AG04449 (cell line): ENCODE measurements at places on chromosomes 12 and 14.

DNA sequence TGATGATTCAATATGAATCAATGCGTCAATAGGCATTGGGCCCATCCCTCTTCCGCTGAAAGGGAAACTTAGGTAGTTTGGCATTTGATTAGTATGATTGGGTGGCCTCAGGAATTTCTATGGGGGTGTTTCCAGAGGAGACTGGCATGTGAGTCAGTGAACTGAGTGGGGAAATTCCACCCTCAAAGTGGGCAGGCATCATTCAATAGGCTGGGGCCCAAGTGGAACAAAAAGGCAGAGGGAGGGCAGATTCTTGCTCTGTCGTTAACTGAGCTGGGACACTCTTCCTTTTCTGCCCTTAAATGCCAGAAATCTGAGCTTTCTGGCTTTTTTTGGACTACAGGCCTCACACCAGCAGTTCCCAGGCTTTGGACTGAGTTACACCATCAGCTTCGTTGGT is 373.5 kb downstream of the RPS29 start:
- no peak for DNase-seq

GRCh38 chr14:63459738-63460137 is 83.4 kb downstream of the PPP2R5E start:
- no peak for DNase-seq

DNA sequence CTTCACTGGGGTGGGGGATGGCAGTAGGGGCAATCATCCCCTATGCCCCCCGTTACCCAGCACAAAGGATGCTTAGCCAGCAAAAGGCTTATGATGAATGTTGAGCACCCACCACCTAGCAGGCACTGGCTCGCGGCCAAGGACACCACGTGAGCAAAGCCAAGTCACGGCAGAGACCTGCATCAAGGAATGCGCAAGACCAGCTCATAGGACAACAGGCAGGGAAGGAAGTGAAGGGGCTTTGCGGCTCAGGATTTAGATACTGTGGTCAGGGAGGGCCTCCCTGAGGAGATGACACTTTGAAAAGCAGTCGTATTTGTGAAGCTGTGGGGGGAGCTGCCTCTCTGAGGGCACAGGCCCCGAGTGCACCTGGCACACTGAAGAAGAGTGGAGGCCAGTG is 32.8 kb downstream of the SH2B3 start:
- DNase-seq, result no peak

GRCh38 chr14:102826751-102827675 is 49.8 kb downstream of the TRAF3 start:
- no peak for DNase-seq

DNA sequence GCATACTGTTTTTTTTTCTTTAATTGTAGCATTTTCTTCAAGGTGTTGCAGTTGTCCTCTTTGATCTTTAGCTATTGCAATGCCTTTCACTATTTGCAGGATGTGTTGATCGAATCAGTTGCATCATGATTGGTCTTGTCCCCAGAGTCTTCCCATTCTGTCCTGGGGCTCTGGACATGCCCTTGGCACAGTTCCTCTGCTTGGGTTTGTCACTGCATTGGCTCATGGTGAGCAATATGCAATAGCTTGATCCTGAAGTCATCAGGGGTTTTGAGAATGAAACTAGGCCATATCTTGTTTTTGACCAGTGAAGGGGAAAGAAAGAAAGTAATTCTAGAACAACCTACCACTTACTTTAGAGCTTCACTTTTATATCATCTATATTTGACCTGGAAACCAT is 281.5 kb downstream of the TMEM117 start:
- no peak for DNase-seq

GRCh38 chr12:93245543-93245942 is 132.2 kb upstream of the NUDT4 start:
- no peak for DNase-seq

DNA sequence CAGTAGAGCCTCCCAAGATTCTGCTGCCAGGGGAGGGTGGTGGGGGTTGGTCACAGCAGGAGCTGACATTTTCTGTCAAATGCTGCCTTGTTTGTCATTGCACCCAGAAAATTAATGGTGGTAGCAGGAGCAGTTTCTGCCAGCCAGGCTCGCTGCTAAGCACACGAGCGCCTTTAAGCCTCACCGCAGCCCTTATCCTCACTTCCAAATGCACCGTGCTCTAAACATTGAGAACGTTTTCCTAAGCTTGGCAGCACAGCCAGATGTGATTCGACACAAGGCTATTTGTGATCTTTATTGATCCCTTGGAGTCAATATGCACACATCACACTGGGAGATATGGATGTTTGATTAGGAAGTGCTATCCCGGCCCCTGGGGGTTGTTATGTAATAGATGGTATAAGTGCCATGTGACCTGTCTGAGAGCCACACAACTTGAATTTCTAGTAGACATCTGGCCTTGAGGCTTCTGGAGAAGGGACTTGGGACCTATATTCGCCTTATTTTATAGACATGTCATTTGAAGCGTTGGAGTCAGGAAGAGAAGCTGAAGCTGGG is 31.6 kb upstream of the BEGAIN start:
- no peak for DNase-seq

- DNase-seq, result no peak
Observed at GRCh38 chr14:93947282-93947681, 20.1 kb downstream of the FAM181A start.

- DNase-seq, result no peak
Observed at GRCh38 chr12:76255692-76256091, 92.5 kb downstream of the BBS10 start.

DNA sequence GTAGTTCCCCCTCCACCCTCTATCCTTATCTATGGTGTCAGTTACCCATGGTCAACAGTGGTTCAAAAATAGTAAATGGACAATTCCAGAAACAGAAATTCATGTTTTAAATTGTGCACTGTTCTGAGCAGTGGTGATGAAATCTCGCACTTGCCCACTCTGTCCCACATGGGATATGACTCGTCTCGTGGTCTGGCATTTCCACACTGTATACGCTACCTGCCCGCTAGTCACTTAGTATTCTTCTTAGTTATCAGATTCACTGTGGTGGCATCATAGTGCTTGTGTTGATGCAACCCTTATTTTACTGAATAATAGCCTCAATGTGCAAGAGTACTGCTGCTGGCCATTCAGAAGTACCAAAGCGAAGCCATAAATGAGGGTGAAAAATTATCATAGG is 507.0 kb downstream of the SNAPC1 start:
- DNase-seq, result no peak

- no peak for DNase-seq
Observed at GRCh38 chr12:117279606-117280005, 81.8 kb downstream of the NOS1 start.

DNA sequence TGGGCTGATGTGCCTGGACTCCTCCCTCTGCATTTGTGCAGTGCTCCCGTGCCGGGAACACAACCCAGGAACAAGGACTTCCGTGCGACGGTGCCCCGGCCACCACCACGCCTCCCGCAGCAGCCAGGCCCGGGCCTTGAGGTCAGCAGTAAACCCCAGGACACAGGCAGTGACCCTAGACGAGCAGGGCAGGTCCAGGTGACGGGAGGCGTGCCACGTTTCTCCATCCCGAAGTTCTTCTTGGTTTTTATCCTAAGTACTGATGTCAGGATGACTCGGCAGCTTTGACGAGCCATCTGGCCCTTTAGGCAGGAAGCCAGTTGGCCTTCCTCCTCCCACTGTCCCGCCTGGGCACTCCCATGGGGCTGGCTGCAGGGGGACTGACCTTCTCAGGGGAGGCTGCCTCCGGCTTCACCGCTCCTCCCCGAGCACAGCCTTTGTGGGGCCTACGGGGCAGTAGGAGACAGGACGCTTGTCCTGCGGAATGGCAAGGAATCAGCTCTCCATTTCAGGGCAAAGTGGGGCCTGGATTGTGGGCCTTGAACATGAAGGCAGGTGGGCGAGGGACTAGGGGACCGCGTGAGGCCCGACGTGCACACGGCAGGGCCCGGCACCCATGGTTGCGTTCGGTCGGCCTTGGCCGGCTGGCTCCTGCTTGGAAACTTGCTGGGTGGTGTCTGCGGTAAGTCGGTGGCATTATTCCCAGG is 94.1 kb downstream of the FBXL14 start:
- DNase-seq, result no peak
